ENCODE measurements at places on chromosomes 1 and 21. TPM values are rescaled to one million over a fixed set of nuclear protein-coding genes. Genes with fewer than 3 reads are reported as not detected.

PRELP gene
- 14.8 TPM for total RNA-seq

THRAP3 gene
- total RNA-seq: 56.5 TPM

GRCh38 chr21:35528116-35529042 is 479.3 kb upstream of the RUNX1 start:
- peak overlapping the region; percentile 39 for H3K27ac ChIP-seq
- H3K4me3 ChIP-seq: peak overlapping the region; percentile 36
- peaks cover 7% of the 10 kb centered on the region for H3K4me1 ChIP-seq
- no peak for DNase-seq
- no peaks in the 10 kb centered on the region for H3K27me3 ChIP-seq
- H3K36me3 ChIP-seq: no peaks in the 10 kb centered on the region

GRCh38 chr1:98323906-98324358 is 337.6 kb upstream of the SNX7 start:
- DNase-seq: no peak
- H3K4me1 ChIP-seq: peaks cover 13% of the 10 kb centered on the region
- H3K27me3 ChIP-seq: no peaks in the 10 kb centered on the region
- no peaks in the 10 kb centered on the region for H3K36me3 ChIP-seq
- peak overlapping the region; percentile 49 for H3K27ac ChIP-seq

GRCh38 chr1:62725255-62725654 is 37.1 kb upstream of the DOCK7 start:
- H3K36me3 ChIP-seq: no peaks in the 10 kb centered on the region
- no peak overlapping the region for H3K4me3 ChIP-seq
- H3K4me1 ChIP-seq: peaks cover 13% of the 10 kb centered on the region
- no peak overlapping the region for H3K27ac ChIP-seq
- H3K27me3 ChIP-seq: no peaks in the 10 kb centered on the region

DNA sequence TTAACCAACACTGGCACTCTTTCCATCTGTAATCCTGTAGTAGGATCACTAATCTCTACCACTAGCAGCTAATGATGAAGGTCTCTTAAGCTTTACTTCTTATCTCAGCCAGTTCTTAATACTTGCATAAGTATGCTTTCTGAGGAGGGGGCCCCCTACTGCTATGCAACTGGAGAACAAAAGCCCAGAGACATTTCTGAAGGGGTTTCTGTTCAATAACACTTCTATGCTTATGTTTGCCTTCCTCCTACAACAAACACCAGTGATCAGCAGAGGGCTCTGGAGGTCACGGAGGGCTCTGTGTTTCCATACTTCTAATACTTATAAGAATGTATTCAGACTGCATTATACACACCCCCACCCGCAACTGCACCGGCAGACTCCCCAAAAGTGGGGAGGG is 215.8 kb downstream of the BARHL2 start:
- H3K27me3 ChIP-seq: no peaks in the 10 kb centered on the region
- DNase-seq: no peak
- H3K27ac ChIP-seq: no peak overlapping the region
- H3K4me3 ChIP-seq: no peak overlapping the region
- H3K4me1 ChIP-seq: no peaks in the 10 kb centered on the region
